Endothelial cell of umbilical vein (primary cell): ENCODE measurements at places on chromosomes 6 and 20. TPM values are rescaled to one million over a fixed set of nuclear protein-coding genes. Genes with fewer than 3 reads are reported as not detected.

Gene SYNE1
- total RNA-seq: 43.6 and 52.3 TPM in 2 replicates

Gene NNAT
- 2.3 and 10.7 TPM in 2 replicates for total RNA-seq

Gene SAPCD1
- 9.4 and 11.7 TPM in 2 replicates for total RNA-seq

Gene POLR3F
- 9.8 and 10.2 TPM in 2 replicates for total RNA-seq

Gene OPRL1
- 1.9 and 2.2 TPM in 2 replicates for total RNA-seq

Gene HELZ2
- total RNA-seq: 29.2 and 33.2 TPM in 2 replicates

Gene ATAT1
- 18.4 and 20.2 TPM in 2 replicates for total RNA-seq

Gene LY6G6F
- not detected in 2 replicates for total RNA-seq

Gene TPX2
- 112 and 114 TPM in 2 replicates for total RNA-seq

Gene TSPO2
- not detected in 2 replicates for total RNA-seq

Gene SRSF12
- total RNA-seq: 0.18 TPM in 1 of 2 replicates, not detected in the other

- DNase-seq: no peak
Measured at GRCh38 chr20:48632017-48632824, 195.6 kb downstream of the PREX1 start.

GRCh38 chr6:54193560-54193959 is 82.3 kb downstream of the MLIP start:
- peak; percentile 96 for DNase-seq

GRCh38 chr6:20447157-20447556 is 45.5 kb downstream of the E2F3 start:
- no peak for DNase-seq

DNA sequence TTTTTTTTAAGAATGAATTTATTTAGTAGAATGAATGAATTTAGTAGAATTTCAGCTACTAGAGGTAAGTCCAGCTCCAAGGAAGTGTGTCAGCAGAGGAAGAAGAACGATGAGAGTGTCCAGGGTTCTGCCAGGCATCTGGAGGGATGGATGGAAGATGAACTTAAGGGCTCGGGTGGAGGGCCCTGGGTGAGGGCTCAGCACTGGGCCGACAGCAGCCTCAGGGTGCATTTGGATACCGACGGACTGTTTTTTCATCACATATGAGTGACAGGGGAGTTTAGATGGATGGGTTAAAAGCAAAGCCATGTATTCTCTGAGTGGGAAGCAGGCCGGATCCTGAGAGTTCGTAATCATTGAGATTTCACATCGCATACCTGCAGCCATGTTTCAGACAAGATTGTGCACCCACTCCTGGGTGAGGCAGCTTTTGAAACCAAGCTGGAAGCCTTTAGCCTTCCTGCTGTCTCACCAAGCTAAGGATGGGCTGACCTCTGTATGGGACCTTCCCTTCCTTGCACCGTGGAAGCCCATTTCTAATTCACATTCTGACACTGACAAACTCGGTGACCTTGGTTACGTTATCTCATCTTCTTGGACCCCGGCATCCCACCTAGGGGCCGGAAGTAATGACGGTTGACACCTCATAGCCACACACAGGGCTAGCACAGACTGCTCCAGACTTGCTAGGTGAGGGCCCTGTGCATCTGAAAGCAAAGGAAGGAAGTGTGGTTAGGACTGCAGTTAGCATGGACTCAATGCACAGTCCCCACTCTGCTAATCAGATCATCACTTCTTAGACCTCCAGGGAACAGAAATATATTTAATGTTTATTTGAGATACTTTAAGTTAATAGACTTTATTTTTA is 228.5 kb downstream of the SLC24A3 start:
- no peak for DNase-seq

GRCh38 chr20:24379484-24379927 is 89.9 kb upstream of the SYNDIG1 start:
- no peak for DNase-seq

DNA sequence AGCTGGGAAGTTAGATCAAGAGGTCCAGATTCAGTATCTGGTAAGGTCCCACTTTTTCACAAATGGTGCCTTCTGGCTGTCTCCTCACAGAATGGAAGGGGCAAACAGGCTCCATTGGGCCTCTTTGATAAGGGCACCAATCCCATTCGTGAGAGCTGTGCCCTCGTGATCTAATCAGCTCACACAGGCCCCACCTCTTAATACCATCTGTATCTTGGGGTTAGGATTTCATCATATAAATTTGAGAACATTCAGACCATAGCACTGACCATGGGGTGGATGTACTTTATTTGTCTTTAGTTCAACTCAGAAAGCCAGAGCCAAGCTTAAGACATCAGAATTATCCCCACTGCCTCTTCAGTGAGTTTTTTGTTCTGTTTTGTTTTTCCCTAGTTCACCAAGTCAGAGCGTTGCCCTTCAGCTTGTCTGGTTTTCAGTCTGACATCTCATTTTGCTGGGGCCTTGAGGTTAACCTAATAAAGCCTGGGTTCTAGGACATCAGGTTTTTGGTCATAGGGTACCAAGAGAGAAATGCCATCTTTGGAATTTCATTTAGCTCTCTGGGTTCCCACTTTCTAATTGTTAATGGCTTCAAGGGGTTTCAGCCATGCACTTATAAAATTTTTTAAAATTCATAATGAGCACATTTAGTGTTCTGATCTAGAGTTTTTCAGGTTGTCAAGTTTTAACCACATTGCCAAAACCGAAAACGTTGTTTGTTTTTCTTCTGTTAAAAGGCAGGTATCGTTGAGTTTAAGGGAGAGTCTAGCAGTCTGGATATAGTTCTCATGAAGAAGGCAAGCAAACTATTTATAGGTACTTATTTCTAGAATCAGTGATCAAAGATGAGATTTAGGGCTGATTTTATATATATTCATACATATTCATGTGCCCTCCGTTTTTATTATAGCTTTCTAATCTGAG is 19.0 kb downstream of the SENP6 start:
- no peak for DNase-seq

GRCh38 chr6:157424491-157425020 is 43.6 kb downstream of the ZDHHC14 start:
- DNase-seq: no peak

DNA sequence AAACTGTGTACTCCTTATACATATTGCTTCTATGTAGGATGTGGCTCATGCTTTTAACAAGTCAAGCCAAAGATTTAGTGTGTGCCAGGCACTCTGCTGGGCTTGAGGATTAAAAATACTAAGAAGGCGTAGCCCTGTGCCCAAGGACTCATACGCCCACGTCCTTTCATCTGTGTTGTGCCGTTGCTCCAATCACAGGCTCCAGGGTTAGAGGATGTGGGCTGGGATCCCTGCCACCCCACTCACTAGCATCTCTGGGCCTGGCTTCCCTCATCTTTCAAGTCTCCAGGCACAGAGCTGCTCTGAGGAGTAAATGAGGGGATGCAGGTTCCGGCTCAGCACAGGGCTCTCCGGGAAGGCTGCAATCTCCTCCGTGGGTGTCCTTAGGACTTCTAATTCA is 214.2 kb downstream of the SYNDIG1 start:
- no peak for DNase-seq

GRCh38 chr6:144723431-144723830 is 438.3 kb downstream of the UTRN start:
- DNase-seq: no peak

DNA sequence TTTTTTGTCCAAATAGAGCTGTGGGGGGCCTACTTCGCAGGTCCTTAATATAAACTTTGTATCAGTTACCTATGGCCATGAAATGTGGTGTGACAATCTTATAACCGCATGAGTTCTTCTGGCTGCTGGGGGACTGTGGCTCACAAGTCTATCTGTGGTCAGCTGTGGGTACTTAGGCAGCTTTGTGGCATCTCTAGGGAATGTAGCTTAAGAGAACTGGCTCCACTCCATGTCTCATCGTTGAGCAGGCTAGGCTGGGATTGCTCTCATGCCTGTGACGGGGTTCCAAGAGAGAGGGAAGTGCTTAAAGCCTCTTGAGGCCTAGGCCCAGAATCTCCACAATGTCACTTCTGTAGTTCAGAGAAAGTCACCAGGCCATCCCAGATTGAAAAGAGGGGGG is 140.5 kb downstream of the BTBD3 start:
- no peak for DNase-seq

GRCh38 chr6:130362128-130362527 is 3.7 kb upstream of the TMEM200A start:
- no peak for DNase-seq

DNA sequence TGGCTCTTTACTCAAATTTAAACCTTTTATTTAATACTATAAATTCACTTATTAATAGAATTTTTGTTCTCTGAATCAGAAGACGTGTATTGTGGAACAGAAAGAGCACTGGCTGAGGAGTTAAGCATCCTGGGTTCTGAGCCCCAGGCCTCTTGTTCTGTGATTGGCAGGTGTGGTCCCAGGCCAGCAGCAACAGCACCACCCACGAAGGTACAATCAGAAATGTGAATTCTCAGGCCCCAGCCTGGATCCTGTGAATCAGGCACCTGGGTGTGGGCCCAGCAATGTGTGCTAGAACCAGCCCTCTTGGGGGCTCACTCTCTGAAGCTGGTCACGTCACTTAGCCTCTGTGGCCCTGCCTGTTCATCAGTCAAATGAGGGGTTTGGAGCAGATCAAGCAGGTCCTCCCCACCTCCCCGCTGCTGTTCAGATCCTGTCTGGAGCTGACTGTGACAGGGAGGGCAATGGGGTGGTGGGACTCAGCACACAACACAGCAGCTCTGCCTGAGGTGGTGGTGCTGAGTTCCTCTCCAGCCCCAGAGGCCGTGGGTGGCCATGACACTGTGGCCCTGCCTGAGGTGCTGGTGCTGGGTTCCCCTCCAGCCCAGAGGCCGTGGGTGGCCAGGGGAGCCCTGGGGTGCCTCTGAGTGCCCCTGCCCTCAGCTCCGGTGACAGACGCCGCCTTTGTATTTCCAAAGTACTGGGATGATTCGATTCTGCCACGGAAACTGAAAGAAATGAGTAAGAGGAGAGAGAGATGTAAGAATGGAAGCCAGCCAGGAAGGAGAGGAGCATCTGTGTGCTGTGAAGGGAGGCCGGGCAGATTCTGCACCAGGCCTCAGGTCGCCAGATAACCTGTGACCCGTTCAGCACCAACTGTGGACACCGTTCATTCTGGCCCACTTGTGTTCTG is 41.6 kb upstream of the FRMD1 start:
- no peak for DNase-seq

DNA sequence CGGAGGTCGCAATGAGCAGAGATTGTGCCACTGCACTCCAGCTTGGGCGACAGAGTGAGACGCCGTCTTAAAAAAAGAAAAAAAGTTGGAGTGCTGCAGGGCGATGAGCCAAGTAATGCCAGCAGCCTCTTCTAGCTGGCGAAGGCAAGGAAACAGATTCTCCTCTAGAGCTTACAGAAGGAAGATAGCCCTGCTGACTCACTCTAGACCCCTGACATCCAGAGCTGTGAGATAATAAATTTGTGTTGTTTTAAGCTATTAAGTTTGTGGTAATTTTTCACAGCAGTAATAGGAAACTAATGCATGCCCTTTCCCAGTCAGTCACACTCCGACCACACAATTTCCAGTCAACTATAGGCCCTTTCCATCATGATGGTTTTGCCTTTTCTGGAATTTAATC is 16.4 kb downstream of the PRSS16 start:
- no peak for DNase-seq

- no peak for DNase-seq
Measured at GRCh38 chr6:7106752-7107577, 796 bp upstream of the RREB1 start.

GRCh38 chr6:126444659-126445273 is 104.9 kb downstream of the CENPW start:
- no peak for DNase-seq

- peak; percentile 53 for DNase-seq
Measured at GRCh38 chr6:29011276-29011734, 6.2 kb upstream of the ZNF311 start.

- peak; percentile 65 for DNase-seq
Measured at GRCh38 chr6:20092071-20092566, 120.2 kb downstream of the MBOAT1 start.

DNA sequence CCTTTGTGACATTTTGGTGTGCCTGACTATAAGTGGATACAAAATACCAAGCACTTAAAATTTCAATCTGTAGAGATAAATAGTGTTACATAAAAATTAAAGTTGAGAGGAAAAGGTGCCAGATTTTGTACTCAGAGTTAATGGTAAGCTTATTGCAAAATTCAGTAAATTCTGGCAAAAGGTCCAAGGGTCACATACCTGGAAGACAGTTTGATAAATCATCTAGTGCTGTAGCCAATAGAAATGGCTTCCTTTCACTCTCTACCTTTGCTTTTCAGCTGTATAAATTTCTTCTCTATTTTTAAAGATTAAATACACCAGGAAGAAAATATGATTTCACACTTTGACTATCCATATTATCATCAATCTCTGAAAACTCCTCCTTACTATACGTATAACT is 690.2 kb upstream of the NRSN1 start:
- no peak for DNase-seq

DNA sequence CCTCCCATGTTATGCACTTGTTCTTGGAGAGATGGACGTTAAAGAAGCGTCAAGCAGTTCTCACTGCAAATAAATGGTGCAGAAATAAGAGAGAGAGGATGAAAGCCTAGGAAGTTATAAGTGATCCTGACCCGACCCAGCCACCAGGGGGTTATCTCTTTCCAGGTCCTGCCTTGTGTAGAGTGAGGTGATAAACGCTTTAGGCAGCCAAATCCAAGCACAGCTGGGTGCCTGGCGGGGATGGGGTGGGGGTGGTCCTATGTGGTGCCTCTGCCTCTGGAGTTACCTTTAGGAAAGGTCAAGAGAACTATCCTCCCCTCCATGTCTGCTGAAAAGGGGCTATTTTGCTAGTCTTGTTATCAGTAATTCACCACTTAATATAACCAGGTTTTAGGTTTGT is 9.2 kb upstream of the TFAP2A start:
- no peak for DNase-seq
